ENCODE measurements at places on chromosomes 1 and 21.

DNA sequence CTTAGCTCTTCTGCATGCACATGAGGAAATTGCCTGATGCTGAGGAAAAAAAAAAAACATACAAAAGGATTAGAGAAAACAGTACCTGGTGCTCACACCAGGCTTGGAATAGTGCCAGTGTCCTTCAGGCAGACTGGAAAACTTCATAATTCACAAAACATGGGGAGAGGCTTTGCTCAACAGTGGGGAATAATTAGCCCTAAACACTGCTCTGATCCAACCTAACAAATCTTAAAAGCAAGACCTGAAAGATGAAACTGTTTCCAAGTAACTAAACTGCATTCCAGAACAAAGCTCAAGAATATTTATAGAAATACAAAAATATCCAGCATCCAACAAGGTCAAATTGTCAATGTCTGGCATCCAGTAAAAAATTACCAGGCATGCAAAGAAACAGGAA, 124.8 kb downstream of the AK5 start:
- DNase-seq, result peak; percentile 19

DNA sequence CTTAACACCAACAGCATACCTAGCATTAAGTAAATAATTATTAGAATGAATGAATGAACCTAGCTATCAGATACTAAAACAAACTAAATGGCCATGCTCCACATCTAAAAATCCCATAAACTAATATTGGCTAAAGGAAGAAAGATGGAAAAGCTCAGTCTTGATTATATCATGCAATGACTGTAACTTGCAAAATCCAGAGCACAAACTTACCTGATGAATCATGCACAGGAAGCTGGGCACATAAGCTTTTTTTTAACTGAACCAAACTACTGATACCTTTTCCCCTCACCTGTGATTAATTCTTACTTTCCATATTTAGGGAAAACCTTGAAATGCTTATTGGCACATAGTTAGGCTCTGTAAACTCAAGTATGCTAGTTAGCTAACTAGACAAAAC, 70.2 kb downstream of the KIF14 start:
- DNase-seq, result no peak

- DNase-seq, result no peak
These were observed 316.3 kb upstream of the GREM2 start for GRCh38 chr1:240928265-240928664.

GRCh38 chr1:107829036-107829770, 135.8 kb downstream of the VAV3 start:
- DNase-seq, result no peak

- no peak for DNase-seq
These were observed 25.2 kb downstream of the RC3H1 start for GRCh38 chr1:173996995-173997394.

DNA sequence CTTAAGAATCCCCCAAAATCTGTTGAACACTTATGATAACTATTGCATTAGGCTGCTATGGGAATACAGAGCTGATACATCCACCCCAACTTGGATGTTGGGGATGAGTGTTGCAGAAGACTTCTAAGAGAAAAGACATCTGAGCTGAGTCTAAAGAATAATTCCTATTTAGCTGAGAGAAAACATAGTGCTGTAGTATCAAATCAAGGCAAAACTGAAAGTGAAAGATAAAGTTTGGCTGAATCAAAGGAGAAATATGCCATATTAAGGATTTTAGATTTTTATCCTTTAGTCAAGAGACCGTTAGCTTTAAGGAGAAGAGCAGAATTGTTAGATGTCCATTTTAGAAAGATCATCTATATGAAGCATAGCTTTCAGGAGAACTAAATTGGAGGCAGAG, 726.9 kb upstream of the PTBP2 start:
- DNase-seq, result no peak

DNA sequence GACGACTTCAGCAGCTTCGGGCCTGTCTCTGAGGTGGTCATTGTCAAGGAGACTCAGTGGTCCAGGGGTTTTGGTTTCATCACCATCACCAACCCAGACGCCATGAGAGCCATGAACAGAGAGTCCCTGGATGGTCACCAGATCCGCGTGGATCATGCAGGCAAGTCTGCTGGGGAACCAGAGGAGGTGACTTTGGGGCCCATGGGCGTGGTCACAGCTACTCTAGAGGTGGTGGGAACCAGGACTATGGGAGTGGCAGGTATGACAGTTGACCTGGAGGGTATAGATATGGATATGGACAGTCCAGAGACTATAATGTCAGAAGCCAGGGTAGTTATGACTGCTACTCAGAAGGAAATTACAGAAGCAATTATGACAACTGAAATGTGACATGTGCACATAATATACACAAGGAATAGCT, 19.3 kb upstream of the METTL13 start:
- DNase-seq, result no peak
